ENCODE measurements at places on chromosomes 6 and 20.

DNA sequence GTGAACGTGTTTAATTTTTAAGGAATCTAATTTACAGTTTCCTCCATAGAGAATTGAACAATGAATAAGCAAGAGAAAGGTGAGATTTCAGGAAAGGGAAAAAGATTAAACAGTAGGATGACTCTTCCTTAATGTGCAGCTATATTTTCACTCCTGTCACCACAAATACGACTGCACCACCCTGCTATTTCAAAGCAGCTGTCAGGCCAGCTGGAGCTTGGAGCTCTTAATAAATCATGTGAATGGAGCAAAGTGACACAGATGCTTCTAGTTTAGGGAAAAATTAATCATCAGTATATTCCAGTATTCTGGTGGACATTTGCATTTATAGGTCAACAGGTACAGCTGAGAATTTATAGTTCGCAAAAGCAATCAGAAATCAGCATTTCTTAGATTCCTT is 56.5 kb upstream of the PKIB start:
- DNase-seq = no peak

GRCh38 chr20:59006167-59006863 is 739 bp downstream of the CTSZ start:
- DNase-seq = no peak

DNA sequence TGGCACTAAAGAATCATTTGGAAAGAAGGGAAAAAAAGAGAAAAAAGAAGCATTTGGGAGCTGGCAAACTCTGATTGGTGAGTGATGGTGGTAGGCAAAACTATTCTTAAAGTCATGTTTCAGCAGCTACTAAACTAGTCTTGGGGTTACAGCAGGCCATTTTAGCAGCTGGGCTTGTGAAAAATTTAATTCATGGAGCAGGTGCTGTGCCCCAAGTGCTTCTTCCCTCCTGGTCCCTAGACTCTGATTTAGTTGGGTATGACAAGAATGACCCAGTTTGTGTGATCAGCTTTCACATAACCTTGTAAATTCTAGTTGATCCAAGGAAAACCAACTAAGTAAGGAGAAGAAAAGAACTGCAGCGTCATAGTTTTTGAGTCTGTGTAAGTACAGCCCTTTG is 1.1 kb upstream of the ASIP start:
- DNase-seq = no peak

GRCh38 chr6:99017150-99017549 is 69.4 kb upstream of the FBXL4 start:
- no peak for DNase-seq

- DNase-seq = no peak
Measured at GRCh38 chr20:4216866-4217265, 201.5 kb upstream of the RNF24 start.
